ENCODE measurements at places on chromosomes 2 and 18.

GRCh38 chr2:185802926-185803325 is 64.3 kb downstream of the FSIP2 start:
- DNase-seq: no peak

DNA sequence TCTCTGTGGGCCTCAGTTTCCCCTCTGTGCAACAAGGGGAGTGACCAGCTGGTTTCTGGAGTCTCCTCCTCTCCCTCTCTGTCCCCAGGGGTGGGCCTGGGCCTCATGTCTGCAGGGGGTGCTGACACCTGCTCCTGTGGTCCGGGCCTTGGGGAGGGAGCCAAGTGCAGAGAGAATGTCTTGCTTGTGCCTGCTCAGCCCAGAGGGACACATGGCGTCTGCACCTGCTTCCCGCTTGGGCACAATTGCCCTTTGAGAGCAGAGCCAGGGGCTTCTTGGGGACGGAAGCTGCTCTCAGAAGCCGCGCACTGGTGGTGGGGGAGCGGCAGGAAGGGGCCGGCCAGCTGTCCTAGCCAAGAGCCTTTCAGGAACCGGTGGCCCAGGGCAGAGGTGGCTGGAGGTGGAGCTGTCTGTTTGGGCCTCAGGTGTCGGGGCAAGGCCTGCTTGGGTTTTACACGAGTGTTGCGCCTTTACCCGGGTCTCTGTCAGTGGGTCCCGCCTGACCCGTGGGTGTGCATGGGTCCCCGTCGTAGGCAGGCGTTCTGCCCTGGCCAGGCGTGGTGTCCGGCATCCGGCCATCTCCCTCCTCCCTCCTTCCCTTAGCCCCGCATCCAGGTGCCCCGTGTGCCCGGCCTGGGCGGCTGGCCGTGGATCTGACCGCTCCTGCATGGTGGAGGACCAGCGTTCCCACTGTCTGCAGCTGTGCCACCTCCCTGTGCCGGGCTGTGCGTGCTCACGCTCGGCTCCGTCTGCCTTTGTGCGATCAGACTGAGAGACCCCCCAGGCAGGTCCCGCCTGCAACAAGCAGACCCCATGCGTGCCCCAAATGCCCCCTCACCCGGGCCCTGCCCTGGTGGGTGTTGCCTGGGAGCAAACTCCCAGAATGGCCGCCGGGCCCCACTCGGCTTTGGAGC is 4.0 kb downstream of the NEU4 start:
- no peak for DNase-seq

GRCh38 chr2:88067189-88067588 is 436 bp upstream of the SMYD1 start:
- no peak for DNase-seq

DNA sequence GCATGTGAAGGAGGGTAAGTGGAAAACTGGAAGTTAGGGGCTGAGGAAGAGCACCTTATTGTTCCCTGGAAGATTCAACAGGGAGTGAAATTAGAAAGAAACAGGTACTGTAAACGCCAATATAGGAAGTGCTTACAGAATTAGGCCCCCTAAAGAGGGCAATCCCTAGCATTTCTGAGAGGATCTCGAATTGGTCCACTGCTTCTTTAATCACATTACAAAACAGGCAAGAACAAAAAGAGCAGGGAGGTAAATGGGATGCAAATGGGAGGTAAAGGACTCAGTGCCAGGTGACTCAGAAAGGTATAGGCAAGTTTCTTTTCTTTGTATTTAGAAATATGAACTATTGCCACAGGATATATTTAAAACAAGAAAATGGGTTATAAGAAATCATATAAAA is 116.4 kb upstream of the FANCL start:
- no peak for DNase-seq

- DNase-seq: no peak
These were observed 529 bp upstream of the AMER3 start for GRCh38 chr2:130754811-130755210.

DNA sequence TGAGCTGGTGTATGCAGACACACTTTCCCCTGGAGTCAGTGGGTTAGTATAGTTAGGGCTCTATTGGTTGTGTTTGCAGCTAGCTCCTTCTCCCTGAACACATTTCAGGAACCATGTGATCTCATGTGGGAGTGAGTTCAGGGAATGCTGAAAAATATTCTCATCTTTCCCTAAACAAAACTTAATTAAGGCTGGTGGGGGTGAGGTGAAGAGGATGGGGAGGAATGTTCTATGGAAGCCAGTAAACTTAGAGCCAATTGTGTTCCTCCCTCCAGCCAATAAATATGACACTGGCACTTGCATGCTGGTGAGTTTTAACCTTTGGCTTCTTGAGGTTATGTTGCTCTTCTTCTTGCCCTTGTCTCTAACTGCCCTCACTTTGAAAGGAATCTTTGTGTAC is 952 bp downstream of the MGAT5 start:
- DNase-seq: no peak

Measured in NCI-H1092 treated with DMSO at 0.1 percent for 48 hours (cell line).